Dermis blood vessel endothelial cell (primary cell): ENCODE measurements at places on chromosomes 4 and X.

DNA sequence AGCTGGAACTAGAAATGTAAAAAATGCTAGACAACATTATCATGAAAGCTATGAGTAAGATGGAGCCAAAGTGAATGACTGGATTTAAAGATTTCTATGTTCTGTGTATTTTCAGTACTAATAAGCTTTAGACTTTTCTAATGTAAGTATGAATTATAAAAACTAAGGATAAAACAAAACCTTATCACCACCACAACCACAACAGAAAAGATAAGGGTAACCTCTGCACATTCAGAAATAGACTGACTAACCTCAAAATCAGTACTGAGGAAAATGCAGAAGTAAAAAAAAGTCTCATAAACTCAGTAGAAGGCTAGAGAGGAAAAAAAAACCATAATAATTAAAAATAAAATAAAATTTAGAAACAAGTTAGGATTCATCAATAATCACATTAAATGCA, 14.9 kb upstream of the UBE2NL start:
- no peak for DNase-seq

DNA sequence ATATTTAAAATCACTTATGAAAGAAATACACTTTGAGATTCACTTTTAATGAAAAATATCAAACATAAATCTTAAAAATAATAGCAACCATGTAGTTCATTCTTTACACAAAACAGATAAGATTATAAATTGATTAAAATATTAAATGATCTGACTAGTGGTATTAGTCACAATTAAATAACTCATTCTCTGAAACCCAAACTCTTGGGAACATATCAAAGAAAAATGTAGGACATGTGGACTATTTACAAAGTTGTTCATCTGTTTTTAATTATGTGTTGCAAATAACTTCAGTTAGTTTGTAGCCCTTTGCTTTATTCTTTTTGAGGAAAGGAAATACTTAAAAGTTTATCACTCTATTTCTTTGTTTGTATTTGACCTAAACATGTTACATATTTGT, 9.5 kb upstream of the GUCY1A1 start:
- DNase-seq: no peak

DNA sequence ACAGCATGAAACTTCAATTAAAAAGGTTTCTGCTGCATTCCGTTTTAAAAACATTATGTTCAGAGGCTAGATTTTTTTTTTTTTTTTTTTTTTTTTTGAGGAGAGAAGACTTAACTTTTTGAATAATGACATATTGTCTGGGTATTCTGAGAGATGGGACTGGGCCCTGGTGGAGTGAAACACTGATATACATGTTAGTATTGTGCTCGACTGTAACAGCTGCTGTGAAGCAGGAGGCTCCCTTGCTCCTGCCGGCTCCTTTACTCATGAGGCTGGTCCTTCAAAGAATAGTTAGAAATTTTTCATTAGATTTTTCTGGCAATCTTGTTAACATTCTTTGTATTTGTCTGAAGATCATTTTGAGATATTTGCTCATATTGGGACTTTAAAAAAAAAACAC, 73.3 kb downstream of the TMEM131L start:
- DNase-seq: no peak

DNA sequence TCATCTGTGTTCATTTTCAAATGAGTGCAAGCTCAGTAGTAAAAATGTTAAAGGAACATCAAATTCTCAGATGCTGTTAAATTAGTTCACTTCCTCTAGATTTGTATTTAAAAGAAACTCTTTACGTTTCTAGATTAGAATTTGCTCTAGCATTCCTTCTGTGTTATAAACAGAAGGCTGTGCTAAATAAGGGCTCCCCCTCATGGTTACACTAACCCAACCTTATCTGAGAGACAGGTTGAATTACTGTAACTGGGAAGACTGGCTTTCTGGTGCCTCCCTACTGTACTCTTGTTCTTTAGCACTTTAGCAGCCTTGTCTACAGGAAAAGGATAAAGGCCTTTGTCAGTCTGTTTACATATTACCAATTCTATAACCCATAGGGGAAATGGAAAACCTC, 56.8 kb downstream of the RXFP1 start:
- DNase-seq: peak; percentile 52

DNA sequence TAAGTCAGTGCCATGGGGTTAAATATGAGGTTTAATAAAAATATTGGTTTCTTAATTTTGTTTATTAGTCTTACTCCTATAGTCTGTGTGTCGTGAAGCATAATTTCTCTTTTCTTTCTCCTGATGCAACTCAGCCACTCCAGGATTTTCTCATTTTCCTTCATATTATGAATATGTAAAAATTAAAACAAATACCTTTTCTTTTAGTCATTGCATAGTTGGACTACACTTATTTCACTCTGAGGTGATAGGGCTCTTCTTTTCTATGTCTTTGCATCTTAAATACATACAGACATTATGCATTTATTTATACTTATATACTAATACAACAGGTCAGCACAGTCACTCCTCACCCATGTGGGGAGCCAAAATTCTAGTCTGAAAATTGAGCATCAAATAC, 19.1 kb downstream of the GALNT7 start:
- DNase-seq: no peak

- DNase-seq: no peak
These were observed 313.4 kb upstream of the MAGEB2 start for GRCh38 chrX:29902004-29902403.

- DNase-seq: no peak
These were observed 92.6 kb downstream of the ASB9 start for GRCh38 chrX:15177316-15177715.

DNA sequence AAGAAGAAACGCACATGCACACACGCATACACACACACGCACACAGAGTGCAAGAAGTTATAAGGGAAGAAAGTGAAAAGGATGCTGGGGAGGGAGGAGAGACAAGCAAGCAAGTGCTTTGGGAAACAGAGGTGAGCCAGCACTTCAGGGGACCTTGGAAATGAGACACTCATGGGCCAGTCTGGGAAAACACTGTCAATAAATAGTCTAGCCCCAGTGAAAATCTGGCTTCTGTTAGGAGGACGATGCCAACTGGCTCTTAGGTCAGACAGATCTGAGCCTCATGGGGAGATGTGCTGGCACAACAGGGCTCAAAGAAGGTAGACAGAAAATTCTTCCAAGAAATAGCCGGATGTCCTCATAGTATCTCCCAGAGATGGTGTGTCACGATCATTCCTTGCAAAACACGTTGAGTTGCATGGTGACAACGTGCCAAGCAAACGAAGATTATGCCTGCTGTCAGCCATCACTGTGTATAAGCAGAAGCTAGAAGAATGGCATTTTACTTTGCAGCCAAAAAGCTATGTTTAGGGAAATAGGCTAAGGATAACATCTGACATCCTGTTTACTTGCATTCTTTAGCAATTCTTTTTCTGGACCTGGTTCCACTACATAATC, 557 bp upstream of the ARHGEF6 start:
- no peak for DNase-seq

- DNase-seq: peak; percentile 34
These were observed 72.1 kb upstream of the IGFBP7 start for GRCh38 chr4:57182132-57182874.

DNA sequence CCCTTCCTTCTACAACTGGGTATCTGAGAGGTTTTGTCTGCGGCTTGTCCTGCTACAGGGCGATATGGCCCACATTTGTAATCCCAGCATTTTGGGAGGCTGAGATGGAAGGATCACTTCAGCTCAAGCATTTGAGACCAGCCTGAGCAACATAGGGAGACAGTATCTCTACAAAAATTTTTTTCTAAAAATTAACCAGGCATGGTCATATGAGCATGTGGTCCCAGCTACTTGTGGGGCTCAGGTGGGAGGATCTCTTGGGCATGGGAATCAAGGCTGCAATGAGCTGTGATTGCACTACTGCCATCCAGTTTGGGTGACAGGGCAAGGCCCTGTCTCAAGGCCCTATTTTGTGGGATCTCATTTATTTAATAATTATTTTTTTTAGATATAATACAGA, 420.6 kb upstream of the PABPC4L start:
- DNase-seq: no peak

DNA sequence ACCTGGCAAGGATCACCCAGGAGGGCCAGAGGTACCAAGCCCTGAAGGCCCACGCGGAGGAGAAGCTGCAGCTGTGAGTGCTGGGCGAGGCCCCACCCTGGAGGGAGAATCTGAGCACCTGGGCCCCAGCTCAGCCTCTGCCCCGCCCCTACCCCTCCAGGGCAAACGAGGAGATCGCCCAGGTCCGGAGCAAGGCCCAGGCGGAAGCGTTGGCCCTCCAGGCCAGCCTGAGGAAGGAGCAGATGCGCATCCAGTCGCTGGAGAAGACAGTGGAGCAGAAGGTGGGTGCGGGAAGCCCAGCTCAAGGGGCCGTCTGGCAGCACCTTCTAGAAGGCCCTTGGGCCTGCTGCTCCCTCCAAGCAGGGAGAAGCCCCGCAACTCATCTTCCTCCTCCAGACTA, 23.2 kb downstream of the TACC3 start:
- DNase-seq: no peak

DNA sequence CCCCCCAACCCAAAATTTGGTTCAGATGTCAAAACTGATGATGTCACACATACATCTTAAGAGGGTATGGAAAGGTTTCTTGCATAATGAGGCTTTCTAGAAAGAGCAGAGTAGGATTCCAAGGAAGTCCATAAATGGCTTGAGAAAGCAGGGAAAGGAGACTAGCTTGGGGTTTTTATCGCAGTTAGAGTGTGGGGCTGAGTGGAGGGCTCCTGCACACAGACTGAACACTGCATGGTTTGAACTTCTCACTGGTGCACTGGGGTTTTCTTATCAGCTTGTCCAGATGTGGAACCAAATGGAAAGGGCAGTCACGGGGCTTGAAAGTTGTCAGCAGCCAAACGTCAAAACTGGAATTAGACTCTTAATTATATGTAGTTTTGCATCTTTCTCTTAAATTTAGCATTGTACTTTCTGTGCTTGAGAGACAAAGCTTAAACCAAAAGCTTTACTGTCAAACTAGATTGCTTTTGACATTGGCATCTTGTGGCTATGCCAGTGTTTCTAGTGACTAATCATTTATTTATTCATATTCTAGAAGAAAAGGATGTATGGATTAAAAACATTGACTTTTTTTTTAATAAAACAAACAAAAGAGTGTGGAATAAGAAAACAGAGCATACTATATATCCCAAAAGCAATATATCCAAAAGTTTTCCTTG, 78.3 kb upstream of the STIM2 start:
- no peak for DNase-seq

- DNase-seq: peak; percentile 59
These were observed 38.3 kb downstream of the ARHGEF9 start for GRCh38 chrX:63746715-63747114.

DNA sequence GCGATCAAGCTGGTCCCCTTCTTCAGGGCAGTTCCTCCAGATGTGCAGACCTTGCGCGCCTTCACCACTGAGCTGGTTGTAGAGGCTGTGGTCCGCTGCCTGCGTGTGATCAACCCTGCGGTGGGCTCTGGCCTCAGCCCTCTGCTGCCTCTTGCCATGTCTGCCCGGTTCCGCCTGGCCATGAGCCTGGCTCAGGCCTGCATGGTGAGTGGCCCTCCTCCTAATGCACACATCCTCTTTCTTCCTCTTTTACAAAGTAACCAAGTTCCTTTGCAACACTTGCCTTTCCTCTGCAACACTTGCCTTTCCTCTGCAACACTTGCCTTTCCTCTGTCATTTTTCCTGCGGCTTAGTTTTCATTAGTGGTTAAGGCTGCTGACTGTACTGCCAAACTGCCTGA, 1.8 kb downstream of the CCDC22 start:
- no peak for DNase-seq

- no peak for DNase-seq
These were observed 69.7 kb upstream of the RBMX start for GRCh38 chrX:136950211-136950610.

DNA sequence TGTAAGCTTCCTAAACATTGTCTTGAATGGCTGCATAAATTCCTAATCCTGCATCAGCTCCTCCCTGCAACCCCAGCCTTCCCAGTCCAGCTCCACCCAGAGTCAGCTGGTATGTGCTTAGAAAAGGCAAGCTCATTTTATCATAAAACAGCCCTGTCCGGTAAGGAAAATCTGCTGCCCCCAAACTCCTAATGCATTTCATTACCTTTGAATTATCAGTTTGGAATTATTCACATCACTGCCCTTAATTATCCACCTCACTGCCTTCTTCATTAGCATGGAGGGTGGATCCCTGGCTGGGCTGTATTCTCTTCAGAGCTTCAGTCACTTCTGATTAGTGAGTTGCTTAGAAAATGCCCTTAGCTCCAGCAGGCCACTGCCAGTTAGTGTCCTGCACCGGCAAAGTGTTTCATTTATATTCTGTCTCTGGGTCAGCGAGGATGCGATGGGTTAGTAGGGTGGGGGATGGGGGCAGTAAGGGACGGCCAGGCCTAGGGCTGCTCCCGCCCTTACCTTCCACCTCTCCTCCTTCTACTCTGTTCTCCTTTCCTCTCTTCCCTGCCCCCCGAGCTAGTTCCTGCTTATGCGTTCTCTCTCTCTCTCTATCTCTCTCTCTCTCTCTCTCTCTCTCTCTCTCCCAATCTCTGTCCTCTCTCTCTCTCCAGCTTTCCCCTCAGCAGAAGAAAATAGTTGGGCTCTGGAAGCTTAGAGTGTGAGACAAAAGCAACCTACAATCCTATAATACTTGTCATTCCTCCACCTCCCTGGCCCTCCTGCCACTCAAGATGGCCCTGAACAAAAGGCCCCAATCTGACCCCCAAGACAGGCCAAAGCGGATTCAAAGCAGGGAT, 174.8 kb upstream of the KLF3 start:
- DNase-seq: no peak
